Esophagus squamous epithelium (tissue), 5 donors: ENCODE measurements at places on chromosomes 4 and X. TPM values are rescaled to one million over a fixed set of nuclear protein-coding genes. Genes with fewer than 3 reads are reported as not detected.

- no peak for DNase-seq
Measured at GRCh38 chr4:40241941-40242340, 45.1 kb downstream of the RHOH start.

GRCh38 chr4:22202246-22202974 is 253.8 kb upstream of the KCNIP4 start:
- no peak for DNase-seq

- DNase-seq, result no peak
Measured at GRCh38 chrX:113369056-113369455, 528.4 kb upstream of the AMOT start.

DNA sequence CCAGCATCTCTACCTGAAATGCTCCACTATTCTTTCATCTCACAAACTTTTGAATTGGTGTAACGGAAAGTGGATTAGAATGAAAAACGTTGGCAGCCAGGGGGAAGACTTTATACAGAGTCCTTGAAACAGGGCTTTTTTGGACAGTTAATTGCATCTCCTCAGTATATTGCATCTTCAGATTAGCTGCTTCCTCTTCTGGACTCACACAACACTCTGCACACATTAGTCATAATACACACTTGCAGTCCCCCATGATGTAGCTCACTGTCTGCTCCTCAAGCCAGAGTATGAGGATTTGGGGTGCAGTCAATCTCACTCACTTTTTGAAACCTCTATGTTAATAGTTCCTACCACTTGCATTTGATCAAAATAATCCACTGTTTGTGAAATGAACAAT is 101.0 kb downstream of the ADGRA3 start:
- no peak for DNase-seq

- DNase-seq, result no peak
Measured at GRCh38 chr4:78370631-78371372, 180.8 kb upstream of the ANXA3 start.

GRCh38 chr4:182826391-182826790 is 90.8 kb downstream of the DCTD start:
- DNase-seq, result no peak

- no peak for DNase-seq
Measured at GRCh38 chr4:182207830-182208396, 35.3 kb upstream of the TENM3 start.

DNA sequence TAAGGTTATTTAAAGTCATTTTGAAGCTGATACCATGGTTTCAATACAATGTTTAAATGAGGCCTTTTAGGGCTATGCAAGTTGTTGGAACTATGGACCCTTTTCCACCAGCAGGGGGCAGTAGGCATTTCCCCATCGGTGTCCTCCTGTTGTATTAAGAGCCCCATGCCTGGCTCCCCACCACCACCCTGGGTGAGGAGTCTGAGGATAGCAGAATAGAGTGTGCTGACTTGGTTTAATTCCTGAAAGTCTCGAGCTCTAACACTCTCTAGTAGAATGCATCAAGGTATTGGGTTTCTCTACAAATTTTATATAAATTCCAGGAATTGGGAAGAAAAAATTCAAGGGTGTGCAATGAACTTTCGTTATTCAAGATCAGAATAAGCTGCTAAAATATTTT is 234.8 kb upstream of the JADE1 start:
- no peak for DNase-seq

- no peak for DNase-seq
Measured at GRCh38 chr4:105291925-105292324, 145.2 kb downstream of the TET2 start.

DNA sequence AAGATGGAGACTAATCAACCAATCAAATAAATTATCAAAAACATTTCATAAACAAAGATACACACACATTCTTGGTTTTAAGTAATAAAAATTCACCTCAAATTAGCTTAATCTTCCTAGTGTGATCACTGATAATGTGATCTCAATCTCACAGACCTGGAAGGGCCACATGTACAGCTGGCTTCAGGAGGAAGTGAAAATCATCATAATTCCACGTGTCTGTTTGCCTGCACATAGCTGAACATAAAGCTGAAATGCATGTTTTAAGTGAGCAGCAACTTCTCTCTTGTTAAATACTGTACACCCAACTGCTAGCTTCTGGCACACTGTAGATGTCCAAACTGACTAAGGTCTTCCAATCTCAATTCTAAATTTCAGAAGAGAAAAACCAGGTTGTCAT is 53.8 kb downstream of the ARHGAP6 start:
- no peak for DNase-seq

- no peak for DNase-seq
Measured at GRCh38 chr4:110075083-110075738, 123.2 kb downstream of the ELOVL6 start.

- no peak for DNase-seq
Measured at GRCh38 chrX:38515291-38515690, 46.1 kb upstream of the TSPAN7 start.

GABRG1 gene
- not detected for total RNA-seq

HPGDS gene
- total RNA-seq, result not detected

JCHAIN gene
- 2.0 TPM for total RNA-seq
